ENCODE measurements at places on chromosomes 16 and 17. TPM values are rescaled to one million over a fixed set of nuclear protein-coding genes. Genes with fewer than 3 reads are reported as not detected.

Gene GAS7
- total RNA-seq = 51.3 TPM

Gene MYH8
- not detected for total RNA-seq

Gene PTX4
- not detected for total RNA-seq

Gene KRTAP16-1
- total RNA-seq = not detected

Gene GGA3
- 33.7 TPM for total RNA-seq

Gene APOH
- not detected for total RNA-seq

Gene TXNL4B
- total RNA-seq = 5.8 TPM

Gene MFAP4
- 171 TPM for total RNA-seq

Gene APOBR
- 0.72 TPM for total RNA-seq

Gene NPIPB13
- 0.24 TPM for total RNA-seq

Gene TMEM101
- total RNA-seq = 47.2 TPM

Gene LITAFD
- 0.48 TPM for total RNA-seq

Gene ZNF200
- 13.5 TPM for total RNA-seq

Gene KIFC3
- total RNA-seq = 40.7 TPM

Gene CHRNE
- total RNA-seq = not detected

Gene NUBP2
- 73.7 TPM for total RNA-seq

Gene GCGR
- total RNA-seq = 2.9 TPM

Gene UBB
- total RNA-seq = 1,366 TPM

Gene HS3ST6
- total RNA-seq = not detected

Gene RNF43
- total RNA-seq = 3.6 TPM

Gene ZNF750
- 2.4 TPM for total RNA-seq

Gene IGFALS
- total RNA-seq = 0.96 TPM

Gene CCL15
- not detected for total RNA-seq

Gene TBC1D3H
- 1.4 TPM for total RNA-seq

Gene ALOX12B
- not detected for total RNA-seq

Gene ZPBP2
- 5.3 TPM for total RNA-seq

Gene BCO1
- not detected for total RNA-seq

Gene LITAF
- total RNA-seq = 28.9 TPM

Gene CETP
- not detected for total RNA-seq

Gene GNG13
- not detected for total RNA-seq

Gene SAMD14
- 5.5 TPM for total RNA-seq

Gene SYCE1L
- not detected for total RNA-seq

Gene STAC2
- total RNA-seq = 0.24 TPM

Gene ERN2
- total RNA-seq = 5.8 TPM

Gene MEIOB
- total RNA-seq = not detected

Gene FBXW10B
- total RNA-seq = 2.4 TPM

Gene ABCA6
- total RNA-seq = 17.1 TPM

Gene CARD14
- total RNA-seq = 3.9 TPM

Gene SLC25A10
- 3.1 TPM for total RNA-seq

Gene LRRC37A3
- total RNA-seq = 38.5 TPM

Gene CD300H
- total RNA-seq = not detected

Gene KCNH4
- total RNA-seq = not detected

Gene CCL17
- not detected for total RNA-seq

Gene ESRP2
- total RNA-seq = 1.9 TPM

Gene TBC1D3K
- total RNA-seq = not detected

Gene MYL11
- total RNA-seq = not detected

Gene NR1D1
- total RNA-seq = 0.48 TPM

Gene TBX21
- 1.4 TPM for total RNA-seq
